ENCODE measurements at places on chromosomes 12 and 14.

DNA sequence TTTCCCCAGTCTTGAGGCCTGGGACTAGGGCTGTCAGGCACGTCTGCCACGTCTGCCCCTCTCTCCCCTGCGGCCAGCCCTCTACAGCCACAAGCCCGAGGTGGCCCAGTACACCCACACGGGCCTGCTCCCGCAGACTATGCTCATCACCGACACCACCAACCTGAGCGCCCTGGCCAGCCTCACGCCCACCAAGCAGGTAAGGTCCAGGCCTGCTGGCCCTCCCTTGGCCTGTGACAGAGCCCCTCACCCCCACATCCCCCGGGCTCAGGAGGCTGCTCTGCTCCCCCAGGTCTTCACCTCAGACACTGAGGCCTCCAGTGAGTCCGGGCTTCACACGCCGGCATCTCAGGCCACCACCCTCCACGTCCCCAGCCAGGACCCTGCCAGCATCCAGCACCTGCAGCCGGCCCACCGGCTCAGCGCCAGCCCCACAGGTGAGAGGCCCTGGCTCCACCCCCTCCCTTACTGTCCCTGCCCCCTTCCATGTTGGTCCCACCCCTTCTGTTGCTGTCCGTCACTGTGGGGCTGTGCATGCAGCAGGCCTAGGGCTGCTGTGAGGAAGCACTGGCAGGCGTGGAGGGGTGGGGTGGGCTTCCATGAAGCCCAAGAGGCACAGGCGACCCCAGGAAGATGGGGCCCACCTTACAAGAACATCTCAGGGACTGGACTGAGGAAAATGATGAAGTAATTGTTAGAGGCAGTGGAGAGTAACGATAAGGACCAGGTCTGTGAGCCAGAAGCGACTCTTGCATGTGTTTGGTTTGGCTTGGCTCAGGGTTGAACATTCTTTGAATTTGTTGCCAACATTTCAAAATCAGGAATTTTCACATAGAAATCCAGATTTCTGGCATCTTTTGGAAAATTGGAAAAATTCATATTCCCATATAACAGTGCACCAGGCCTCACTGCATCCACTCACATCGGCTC is 16.8 kb downstream of the C12orf43 start:
- no peak for DNase-seq

DNA sequence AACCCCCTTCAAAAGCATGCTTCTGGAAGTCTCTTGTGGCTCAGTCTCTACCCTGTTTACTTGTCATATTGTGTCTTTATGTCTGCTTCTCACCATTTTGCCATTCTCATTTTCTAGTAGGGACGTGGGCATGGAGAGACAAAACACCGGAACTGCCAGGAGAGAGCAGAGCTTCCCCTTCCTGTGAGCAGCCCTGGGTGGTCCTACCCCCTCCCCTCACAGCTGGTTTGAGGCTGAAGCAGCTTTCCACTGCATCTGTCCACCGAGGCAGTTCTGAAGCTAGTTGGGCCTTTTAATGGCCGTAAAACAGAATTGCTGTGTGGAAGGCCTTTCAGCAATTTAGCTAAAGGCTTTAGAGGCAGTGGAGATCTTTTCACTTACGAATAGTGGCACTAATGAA is 77.0 kb downstream of the PELI2 start:
- no peak for DNase-seq

GRCh38 chr14:74314576-74314975 is 11.8 kb upstream of the ABCD4 start:
- no peak for DNase-seq

DNA sequence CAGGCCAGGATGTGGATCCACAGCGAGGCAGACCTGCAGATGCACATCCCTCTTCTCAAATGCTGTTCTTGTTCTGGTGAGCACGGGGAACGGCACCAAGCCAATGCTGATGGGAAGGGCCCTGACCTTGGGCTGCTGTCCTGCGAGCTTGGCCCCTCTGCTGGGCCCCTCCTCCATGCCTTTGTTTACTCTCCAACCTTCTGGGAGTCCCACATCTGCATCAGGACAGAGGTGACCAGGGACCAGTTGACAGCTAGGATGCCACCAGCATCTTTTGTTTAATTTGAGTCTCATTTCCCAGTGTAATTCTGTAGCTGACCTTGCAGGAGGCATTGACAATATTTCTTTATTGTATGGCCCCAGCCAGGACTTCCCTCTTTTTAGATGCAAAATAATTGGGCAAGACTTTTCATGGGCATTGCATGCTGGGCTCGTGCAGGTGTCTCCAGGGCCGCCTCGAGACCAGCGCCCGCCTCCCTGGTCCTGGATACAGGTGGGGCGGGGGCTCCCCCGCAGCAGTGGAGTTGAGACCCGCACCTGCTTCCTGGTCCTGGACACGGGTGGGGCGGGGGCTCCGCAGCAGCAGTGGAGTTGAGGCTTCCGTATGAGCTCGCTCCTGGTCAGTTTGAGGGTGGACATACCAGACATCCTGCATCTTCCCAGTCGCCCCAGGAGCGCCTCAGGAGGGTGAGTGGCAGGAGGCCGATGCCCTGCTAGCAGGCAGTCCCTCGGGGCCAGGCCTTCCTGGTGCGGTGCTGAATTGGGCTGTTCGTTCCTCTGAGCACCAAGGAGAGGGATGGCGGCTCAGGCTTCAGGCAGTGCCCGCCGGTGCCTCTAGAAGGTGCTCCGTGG is 11.4 kb downstream of the PACS2 start:
- no peak for DNase-seq

DNA sequence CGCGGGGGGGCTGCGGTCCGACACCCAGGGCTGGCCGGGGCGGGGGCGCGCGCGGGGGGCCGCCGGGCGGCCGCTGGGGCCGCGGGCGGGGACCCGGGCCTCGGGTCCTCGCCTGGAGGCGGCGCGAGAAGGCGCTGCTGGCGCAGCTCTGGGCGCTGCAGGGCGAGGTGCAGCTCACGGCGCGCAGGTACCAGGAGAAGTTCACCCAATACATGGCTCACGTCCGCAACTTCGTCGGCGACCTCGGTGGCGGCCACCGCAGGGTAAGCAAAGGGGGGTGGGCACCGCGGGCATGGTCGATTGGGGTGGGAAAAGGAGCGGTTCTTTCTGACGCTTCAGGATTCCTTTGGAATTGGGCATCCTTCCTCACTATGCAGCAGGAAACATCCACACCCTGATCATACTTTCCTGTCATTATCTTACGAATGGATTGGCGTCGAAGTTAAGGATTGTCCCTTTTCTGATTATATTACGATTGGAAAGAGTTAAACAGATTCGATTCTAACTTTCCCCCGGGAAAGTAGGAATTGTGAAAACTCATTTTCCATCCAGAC is 798 bp downstream of the PDZRN4 start:
- no peak for DNase-seq

- DNase-seq: no peak
Measured at GRCh38 chr14:29735459-29735858, 192.2 kb downstream of the PRKD1 start.

DNA sequence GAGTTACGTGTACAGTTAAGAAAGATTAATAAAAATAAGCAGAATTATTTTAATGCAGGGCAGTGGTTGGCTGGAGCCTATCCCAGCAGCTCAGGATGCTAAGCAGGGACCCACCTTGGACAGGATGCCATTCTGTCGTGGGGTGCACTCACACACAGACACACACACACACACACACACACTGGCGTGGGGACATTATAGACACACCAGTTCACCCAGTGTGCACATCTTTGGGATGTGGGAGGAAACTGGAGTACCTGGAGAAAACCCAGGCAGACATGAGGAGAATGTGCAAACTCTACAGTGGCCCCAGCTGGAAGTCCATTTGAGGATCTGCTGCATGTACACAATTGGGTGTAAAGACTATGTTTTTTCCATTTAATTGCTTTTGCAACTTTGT is 12.8 kb upstream of the IFI27L2 start:
- DNase-seq: no peak

Data from NCI-H1092 (cell line).